ENCODE measurements at places on chromosomes 3 and 15.

- DNase-seq, result peak; percentile 50
These were observed 32.1 kb upstream of the DENND4A start for GRCh38 chr15:65824031-65824743.

GRCh38 chr3:129033633-129034321, 26.8 kb upstream of the GP9 start:
- no peak for DNase-seq

DNA sequence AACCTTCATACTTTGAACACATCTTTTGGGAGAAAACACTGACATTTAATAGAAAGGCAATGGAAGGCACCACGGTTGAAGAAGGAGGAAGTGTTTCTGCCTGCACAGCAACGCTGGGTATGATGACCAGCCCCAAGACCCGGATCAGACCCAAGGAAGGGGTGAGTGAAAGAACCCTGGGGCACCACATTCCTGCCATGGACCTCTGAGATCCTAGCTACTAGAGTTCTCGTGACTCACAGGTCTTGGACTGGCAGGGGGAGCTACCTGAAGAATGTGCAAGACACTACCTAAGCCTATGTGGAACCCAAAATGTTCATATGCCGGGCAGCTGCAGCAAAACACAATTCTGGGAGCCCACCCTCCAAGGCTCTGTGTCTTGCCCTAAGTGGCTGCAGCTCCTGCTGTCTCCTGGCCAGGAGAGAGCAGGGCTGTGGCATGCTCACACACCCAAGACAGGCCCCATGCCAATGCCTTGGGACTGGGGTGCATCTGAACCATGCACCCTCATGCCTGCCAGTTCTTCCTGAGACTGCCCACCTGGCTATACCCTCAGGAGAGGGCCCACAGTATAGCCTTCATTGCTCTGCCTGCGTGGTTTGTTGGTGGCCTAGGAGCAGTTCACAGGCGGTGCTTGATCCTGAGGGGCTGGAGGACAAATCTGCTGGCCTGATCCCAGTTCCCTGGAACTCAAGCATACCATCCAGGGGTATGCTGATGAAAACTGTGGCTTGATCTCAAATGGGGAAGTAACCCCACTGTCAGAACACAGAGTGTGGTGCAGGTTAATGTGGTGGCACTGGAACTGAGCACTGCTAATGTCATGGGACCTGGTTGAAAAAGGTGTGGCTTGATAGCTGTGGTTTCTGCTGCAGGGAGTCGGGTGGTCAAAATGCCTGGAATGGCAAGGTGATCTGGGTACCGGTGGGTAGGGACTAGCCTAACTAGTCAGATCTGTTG, 353.3 kb upstream of the ARHGEF26 start:
- DNase-seq, result no peak

DNA sequence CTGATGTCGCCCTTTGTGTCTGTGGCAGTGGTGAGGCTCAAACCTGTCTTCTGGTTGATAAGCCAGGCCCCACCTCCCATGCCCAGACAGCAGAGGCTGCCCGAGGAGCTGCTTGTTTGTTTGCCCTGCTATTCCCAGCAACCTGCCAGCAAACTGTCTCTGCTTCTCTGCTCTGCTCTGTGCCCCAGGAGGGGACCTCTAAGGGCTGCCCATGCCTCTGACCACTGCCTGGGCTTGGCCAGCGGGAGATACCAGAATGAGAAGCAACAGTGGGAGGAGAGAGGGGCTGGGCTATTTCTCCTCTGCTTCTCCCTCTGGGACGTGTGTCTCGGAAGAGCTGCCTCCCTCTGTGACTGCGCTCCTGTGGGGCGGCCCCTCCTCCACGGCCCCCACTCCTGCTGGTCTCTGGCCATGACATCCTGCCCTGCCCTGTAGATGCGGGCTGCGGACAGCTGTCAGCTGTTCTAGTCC, 213.1 kb downstream of the RPLP1 start:
- DNase-seq, result peak; percentile 32

- no peak for DNase-seq
These were observed 43.0 kb downstream of the SPSB4 start for GRCh38 chr3:141093971-141094684.

- DNase-seq, result no peak
These were observed 116.9 kb downstream of the RORA start for GRCh38 chr15:61112231-61112630.

DNA sequence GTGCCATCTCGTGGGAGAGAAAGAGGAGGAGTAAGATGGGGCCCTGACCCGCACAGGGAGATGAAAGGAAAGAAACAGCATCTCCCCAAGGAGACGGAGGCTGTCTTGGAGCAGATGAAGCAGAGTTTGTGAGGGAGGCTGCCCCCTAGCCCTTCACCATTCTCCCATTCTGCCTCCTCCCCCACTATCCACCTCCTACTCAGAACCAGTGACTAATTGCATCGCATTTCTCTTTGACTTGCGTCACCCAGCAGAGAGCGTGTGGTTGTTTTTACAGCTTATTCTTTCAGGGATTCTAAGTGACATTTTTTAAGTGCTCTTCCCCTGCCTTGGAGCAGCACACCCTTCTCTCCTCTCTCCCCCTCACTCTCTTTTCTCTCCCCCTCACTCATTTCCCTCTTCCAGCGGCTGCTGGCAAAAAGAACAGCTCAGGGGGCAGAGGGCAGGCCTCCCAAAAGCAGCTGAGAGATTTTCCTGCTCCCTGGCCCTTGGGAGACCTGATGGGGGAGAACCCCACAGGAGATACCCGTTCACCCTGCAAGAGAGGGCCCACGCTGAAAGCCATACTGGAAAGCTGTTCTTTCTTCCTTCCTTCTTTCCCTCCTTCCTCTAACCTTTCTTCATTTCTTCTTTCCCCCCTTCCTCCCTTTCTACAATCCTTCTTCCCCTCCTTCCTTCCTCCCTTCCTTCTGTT, 91.8 kb downstream of the MRPL46 start:
- DNase-seq, result peak; percentile 39

DNA sequence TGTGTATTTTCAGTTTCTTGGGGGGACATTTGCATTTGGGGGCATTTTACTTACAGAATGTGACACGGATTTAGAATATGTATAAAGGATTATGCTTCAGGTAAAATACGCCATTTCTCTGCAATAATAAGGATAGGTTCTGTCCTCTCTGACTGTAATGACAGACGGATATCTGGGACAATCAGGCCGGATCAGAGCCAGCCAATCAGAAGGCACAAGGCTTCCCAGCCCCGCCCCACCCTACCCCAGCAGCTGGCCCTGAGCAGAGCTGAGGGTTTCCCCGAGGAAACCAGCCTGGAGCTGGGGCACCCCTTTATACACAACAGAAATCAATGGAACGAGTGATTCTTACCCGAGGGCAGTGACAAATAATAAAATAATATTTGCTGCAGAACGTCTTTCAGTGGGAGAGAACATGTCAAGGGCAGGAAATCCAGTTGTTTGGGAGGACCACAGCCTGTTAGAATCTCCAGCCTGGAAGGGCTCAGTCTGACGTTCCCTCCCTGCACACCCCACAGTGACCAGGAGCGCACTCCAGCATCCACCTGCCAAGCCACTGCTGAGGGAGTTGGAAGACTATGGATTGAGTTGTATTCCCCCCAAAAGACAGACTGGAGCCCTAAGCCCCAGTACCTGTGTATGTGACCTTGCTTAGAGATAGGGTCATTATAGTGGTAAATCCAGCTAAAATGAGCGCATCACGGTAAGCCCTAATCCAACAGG, 30.3 kb upstream of the SEC13 start:
- no peak for DNase-seq

- no peak for DNase-seq
These were observed 272.8 kb downstream of the BBX start for GRCh38 chr3:107795514-107796094.

GRCh38 chr3:113079218-113079961, 88.6 kb downstream of the GTPBP8 start:
- no peak for DNase-seq

DNA sequence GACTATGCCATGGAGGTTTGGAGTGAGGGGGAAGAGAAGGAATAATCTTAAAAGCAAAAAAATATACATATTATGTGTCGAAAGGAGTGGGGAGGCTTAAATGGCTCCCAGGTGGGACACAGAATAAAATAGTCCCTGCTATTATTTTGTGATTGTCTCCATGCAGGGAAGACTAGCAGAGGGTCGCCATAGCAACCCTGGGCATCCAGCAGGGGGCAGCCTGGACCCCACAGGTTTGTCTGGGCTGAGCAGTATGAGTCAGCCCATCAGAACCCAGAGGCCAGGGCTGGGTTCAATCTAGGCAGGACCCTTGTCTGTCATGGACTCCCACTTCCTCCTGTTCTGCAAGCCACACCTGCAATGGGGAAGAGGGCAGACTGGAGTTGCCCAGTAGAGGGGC, 17.6 kb upstream of the LINGO1 start:
- peak; percentile 56 for DNase-seq

DNA sequence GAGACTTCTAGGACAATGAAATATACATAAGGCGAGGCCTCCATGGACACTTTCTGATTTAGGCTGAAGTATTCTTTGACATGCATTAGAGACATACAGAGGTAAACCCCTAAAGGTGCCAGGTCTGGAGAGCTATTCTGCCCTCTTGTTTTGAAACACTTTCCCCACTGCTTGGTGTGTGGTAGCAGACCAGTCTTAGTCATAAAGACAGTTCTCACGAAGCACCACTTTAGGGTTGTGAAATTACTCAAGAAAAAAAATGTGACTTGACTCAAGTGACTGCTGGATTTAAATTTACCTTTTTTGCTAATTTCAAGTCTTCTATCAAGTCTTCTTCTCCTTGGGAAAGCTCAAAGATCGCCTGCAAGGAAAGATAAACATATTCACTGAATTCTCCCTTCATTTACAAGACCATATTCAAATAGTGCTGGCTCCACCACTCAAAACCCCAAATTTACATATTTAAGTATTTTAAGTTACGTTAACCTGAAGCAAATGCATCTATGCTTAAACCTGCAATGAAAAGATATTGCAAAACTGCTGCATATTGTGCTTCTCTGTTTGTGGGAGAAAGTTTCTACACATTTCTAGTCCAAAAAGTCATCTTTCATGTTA, 48.4 kb downstream of the ARHGEF3 start:
- DNase-seq, result peak; percentile 49

GRCh38 chr15:95922431-95922830, 408.1 kb upstream of the NR2F2 start:
- peak; percentile 58 for DNase-seq

DNA sequence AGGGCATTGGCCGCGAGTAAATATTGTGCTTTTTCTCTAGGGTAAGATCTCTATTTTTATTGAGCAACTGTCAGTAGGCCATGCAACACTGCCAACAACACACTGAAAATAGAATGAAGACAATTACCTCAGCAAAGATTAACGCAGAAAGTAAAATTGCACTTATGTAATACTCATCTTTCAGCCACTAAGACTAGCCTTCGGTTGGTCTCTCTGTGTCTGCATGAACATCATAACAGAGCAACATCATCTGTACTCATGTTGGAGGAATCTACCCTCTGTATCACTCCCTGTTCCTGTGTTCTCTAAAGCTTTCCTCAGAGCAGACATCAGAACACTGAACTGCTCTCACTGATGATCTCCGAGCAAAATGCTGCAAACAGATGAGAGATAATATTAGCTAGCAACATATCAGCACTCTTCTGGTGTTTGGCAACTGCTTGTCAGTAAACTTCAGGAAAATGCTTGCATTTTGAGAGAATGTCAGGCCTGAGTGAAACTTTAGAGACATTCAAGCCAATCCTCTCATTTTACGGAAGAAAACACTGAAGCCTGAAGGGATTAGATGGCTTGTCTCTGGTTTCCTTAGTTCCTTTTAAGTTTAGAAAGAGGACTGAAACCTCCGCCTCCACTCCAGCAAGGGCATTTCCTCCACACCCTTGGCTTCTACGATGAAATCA, 8.4 kb upstream of the LRRC3B start:
- DNase-seq, result no peak

- no peak for DNase-seq
These were observed 444.3 kb upstream of the ATP11B start for GRCh38 chr3:182349051-182349450.

DNA sequence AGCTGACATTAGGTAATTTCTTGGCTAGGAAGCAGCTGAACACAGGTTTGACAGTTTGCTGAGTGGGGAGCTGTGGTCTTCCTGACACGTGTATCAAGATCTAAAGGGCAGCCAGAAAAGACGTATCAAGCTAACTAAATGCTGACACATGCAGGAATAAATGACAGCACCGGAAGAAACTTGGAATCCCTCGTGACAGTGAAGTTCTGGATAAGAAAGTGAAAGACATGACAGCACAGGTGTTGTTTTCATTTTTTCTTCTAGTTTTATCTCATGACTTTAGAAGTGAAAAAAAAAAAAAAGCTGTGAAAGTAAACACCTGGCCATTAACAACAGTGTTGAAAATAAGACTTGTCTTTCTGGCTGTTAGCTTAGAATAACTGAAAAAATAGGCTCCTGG, 48.7 kb downstream of the FGF7 start:
- no peak for DNase-seq

- DNase-seq, result no peak
These were observed 278.8 kb downstream of the FOXP1 start for GRCh38 chr3:71304684-71305083.

GRCh38 chr15:58513726-58514336, 82.0 kb downstream of the LIPC start:
- no peak for DNase-seq

DNA sequence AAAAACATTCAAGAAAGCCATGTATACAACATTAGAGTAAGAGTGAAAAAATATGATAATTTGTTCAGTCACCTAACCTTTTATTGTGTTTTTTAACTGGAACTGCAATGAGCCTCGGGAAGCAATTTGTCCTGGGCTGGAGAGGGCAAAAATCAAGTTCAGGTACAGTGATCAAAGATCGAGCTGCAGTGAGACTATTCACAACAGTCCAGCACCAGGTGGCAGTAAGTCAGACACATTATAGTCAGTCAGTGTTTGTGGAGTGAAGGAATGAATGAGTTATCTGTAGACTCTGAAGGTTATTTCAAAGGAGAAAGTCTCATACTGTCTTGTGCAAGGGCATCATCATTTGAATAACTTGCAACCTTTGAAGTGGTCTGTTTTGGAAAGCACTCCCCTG, 116.6 kb downstream of the CHDH start:
- DNase-seq, result no peak

GRCh38 chr15:86522721-86523120, 443.1 kb downstream of the AGBL1 start:
- DNase-seq, result no peak

- no peak for DNase-seq
These were observed 158.1 kb downstream of the PTPRG start for GRCh38 chr3:61719278-61719977.

GRCh38 chr3:182325213-182325950, 467.9 kb upstream of the ATP11B start:
- no peak for DNase-seq

DNA sequence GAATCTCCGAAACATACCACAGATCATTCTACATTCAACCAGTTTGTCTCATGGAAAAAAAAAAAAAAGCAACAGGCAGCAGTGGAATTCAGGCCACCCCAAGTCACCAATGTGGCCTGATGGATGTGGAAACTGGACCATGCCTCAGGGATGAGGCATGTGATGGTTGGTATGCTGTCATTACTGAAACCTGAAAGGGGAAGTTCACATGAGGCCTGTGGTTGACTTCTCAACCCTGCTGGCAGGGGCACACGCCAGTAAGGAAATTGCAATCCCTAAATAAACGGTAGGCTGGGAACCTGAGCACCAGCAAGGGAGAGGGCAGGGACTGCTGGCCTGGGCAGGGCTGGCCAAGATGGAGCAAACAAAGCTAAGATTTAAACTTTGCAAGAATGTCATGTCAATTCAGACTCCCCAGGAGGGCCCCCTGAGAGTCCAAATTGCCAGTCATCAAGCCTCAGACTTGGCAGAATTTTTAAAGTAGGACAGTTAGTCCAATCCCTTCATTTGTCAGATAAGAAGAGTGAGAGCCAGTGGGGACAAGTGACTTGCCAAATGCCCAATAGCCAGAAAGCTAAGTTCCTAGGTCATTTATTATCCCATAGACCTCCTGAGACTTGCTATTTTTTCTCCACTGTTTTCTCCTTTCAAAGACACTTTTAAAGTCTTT, 310.4 kb downstream of the ERC2 start:
- DNase-seq, result peak; percentile 90

Measured in NB4 (cell line).